H9 (cell line): ENCODE measurements at places on chromosomes 7 and 10.

DNA sequence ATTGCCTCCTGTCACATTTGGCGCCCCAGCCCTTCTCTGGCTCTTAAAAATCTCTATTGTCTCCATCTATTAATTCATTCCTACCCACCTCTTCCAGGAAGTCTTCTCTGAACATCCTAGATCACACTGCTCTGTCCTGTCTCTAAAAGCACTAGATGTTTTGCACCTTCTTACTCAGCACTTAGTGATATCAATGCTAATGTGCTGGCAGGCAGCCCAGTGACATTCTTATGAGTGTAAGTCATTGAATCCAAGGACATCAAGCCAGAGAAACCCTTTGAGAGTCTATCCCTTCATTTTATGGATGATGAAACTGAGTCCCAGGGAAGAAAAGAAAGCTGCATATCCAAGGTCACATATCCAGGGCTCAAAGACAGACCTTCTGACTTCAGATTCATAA, 48.3 kb upstream of the PAX2 start:
- H3K27ac ChIP-seq, result no peak overlapping the region
- DNase-seq, result no peak
- H3K4me1 ChIP-seq, result no peaks in the 10 kb centered on the region

DNA sequence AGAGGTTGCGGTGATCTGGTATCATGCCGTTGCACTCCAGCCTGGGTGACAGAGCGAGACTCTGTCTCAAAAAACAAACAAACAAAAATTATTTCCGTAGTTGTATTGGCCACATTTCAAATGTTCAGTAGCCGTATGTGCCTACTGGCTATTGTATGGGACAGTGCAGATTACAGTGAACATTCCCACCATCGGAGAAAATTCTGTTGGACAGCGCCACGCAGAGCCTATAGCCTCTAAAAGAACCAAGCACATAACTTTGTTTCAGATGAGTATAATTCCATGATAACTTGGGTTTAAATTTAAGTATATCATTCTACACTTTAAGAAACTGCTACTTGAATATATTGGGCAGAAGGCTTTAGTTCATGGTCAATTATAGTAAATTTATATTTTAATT, 5.4 kb downstream of the TMEM178B start:
- no peaks in the 10 kb centered on the region; the same call in 1 of the 2 replicates for H3K4me1 ChIP-seq
- DNase-seq, result no peak
- no peaks in the 10 kb centered on the region for H3K27me3 ChIP-seq
- H3K36me3 ChIP-seq, result no peaks in the 10 kb centered on the region
- no peak overlapping the region for H3K4me3 ChIP-seq

- H3K36me3 ChIP-seq, result peaks cover 10% of the 10 kb centered on the region
- no peak overlapping the region for H3K27ac ChIP-seq
- no peaks in the 10 kb centered on the region for H3K4me1 ChIP-seq
- DNase-seq, result no peak
- no peak overlapping the region for H3K4me3 ChIP-seq
Observed at GRCh38 chr10:9427209-9427608, 1372.7 kb downstream of the GATA3 start.

DNA sequence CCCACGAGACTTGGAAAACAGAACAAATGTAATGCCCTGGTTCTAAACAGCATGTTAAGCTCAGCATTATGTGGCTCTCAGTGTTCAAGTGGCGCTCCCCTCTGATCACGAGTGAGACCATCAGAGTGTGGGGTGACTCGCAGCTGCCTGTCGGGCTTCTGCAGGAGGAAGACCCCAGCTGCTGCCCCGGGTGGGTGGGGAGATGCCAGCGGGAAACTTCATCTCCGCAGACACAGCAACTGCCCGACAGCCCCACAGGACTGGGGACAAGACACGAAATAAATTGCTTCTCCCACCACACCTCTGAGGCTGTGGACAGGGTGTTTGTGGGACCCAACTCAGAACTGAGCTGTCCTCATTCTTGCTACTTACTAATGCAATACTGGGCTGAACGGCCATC, 126.3 kb upstream of the KIF5B start:
- DNase-seq, result no peak
- no peak overlapping the region for H3K4me3 ChIP-seq
- no peaks in the 10 kb centered on the region for H3K27me3 ChIP-seq
- H3K27ac ChIP-seq, result no peak overlapping the region
- H3K4me1 ChIP-seq, result no peaks in the 10 kb centered on the region

- H3K4me3 ChIP-seq, result no peak overlapping the region
- H3K4me1 ChIP-seq, result no peaks in the 10 kb centered on the region
- no peak overlapping the region for H3K27ac ChIP-seq
- H3K36me3 ChIP-seq, result no peaks in the 10 kb centered on the region; the same call in 1 of the 3 replicates
- DNase-seq, result no peak
Observed at GRCh38 chr7:111730476-111731300, 168.4 kb upstream of the IMMP2L start.

GRCh38 chr7:18292584-18292983, 203.0 kb upstream of the HDAC9 start:
- H3K36me3 ChIP-seq, result no peaks in the 10 kb centered on the region
- DNase-seq, result no peak
- H3K27me3 ChIP-seq, result no peaks in the 10 kb centered on the region

DNA sequence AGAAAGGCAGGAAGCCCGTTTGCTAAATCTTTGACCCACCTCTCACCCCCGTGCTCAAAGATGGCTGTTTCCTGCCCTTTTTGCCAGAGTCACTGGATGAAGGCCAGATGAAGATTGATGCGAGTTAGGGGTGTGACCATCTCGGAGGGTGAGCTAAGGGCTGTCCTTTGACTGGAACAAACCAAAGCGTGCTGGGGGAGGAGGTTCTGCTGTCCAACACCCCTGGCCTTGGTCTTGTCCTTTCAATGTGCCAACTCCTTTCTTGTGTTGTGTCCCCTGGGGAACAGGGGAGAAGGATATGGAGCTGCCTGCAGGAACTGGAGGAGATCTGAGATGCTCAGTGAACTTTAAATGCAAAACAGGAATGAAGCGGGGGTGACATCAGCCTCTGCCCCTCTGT, 90.3 kb upstream of the ADAM12 start:
- H3K36me3 ChIP-seq, result no peaks in the 10 kb centered on the region
- no peak overlapping the region for H3K4me3 ChIP-seq
- no peaks in the 10 kb centered on the region for H3K4me1 ChIP-seq
- H3K27ac ChIP-seq, result no peak overlapping the region
- no peaks in the 10 kb centered on the region for H3K27me3 ChIP-seq
- DNase-seq, result no peak

GRCh38 chr10:6082496-6083395, 6.1 kb upstream of the RBM17 start:
- no peak overlapping the region for H3K27ac ChIP-seq
- DNase-seq, result no peak
- H3K4me3 ChIP-seq, result no peak overlapping the region
- no peaks in the 10 kb centered on the region for H3K27me3 ChIP-seq

GRCh38 chr7:18580950-18581349, 85.4 kb downstream of the HDAC9 start:
- no peaks in the 10 kb centered on the region for H3K4me1 ChIP-seq
- no peak overlapping the region for H3K4me3 ChIP-seq
- H3K27ac ChIP-seq, result no peak overlapping the region
- no peaks in the 10 kb centered on the region for H3K36me3 ChIP-seq
- no peaks in the 10 kb centered on the region for H3K27me3 ChIP-seq

- H3K4me3 ChIP-seq, result peak overlapping the region; percentile 78
- no peaks in the 10 kb centered on the region for H3K36me3 ChIP-seq
- H3K27me3 ChIP-seq, result peaks cover 72% of the 10 kb centered on the region
- no peak overlapping the region for H3K27ac ChIP-seq
- H3K4me1 ChIP-seq, result no peaks in the 10 kb centered on the region; the same call in 1 of the 2 replicates
Observed at GRCh38 chr10:75400163-75400770, 1.3 kb downstream of the ZNF503 start.

GRCh38 chr10:27068217-27068891, 31.9 kb downstream of the ANKRD26 start:
- H3K36me3 ChIP-seq, result peaks cover 40% of the 10 kb centered on the region
- DNase-seq, result no peak
- H3K27ac ChIP-seq, result no peak overlapping the region
- no peak overlapping the region for H3K4me3 ChIP-seq
- H3K27me3 ChIP-seq, result no peaks in the 10 kb centered on the region

GRCh38 chr7:25149836-25150235, 24.8 kb upstream of the CYCS start:
- DNase-seq, result peak; percentile 78
- no peak overlapping the region for H3K4me3 ChIP-seq
- H3K27ac ChIP-seq, result no peak overlapping the region
- no peaks in the 10 kb centered on the region for H3K4me1 ChIP-seq

DNA sequence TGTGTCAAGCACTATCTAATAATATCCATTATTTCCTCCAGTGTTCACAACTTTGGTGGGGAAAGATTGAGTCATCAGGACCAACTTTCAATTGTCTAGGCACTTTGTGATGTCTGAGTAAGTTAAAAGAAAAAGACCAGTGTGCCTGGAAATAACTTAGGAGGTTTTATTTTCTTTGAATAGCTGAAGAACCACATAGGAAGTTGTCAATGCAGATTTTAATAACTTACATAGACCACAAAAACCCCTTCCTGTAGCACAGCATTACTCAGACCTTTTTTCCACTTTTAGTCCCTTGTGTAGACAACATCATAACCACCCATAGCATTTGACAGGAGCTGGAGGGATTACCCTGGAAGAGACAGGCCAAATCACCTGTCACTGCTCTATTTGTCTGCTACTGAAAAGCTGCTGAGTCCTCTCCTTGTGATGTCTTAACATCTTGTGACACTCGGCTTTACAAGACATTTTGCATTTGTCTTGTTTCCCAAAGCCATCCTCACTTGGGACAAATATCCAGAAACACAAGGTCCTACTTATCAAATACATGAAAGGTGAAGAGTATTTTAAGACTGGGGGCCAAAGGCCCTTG, 241.5 kb upstream of the PTER start:
- peaks cover 26% of the 10 kb centered on the region for H3K36me3 ChIP-seq
- peak overlapping the region; percentile 78 for H3K27ac ChIP-seq

DNA sequence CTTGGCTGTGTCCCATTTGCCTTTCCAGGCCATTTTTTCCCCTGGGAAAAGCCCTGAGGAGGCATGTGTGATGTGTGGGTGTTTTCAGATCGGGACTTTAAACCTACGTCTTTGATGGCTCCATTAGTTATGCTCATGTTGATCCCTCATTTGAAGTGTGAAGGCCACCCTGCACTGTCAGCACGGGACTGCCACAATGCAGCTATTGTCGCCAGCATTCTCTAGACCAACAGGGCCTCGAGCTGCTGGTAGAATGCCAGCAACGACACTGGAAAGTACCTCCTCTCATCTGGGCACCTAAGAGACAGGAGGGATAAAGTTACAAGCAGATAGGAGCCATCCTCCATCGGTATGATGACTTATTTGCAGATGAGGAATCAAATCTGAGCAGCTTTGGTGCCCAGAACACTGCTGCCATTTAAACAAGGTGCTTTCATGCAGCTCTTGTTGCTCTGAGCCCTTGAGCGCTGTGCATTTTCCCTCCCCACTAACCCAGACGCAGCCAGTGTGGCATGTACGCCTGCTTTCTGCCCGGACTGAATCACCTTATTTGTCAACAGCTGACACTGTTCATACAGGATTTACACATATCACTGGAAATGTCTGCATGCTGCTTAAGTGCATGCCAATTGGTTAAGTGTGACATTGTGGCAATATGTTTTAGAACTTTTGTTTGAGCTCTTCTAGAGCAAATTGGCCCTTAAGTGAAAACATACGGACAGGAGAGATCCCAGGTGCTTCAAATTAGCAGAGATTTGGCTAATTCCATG, 175.0 kb upstream of the PITRM1 start:
- H3K4me1 ChIP-seq, result no peaks in the 10 kb centered on the region
- DNase-seq, result no peak
- no peak overlapping the region for H3K27ac ChIP-seq
- no peaks in the 10 kb centered on the region for H3K36me3 ChIP-seq
- no peak overlapping the region for H3K4me3 ChIP-seq

GRCh38 chr10:49099046-49099445, 16.3 kb downstream of the VSTM4 start:
- H3K27me3 ChIP-seq, result no peaks in the 10 kb centered on the region
- no peak overlapping the region for H3K27ac ChIP-seq
- no peak for DNase-seq
- H3K4me3 ChIP-seq, result no peak overlapping the region
- H3K4me1 ChIP-seq, result no peaks in the 10 kb centered on the region

- no peaks in the 10 kb centered on the region for H3K27me3 ChIP-seq
- no peak overlapping the region for H3K27ac ChIP-seq
- no peaks in the 10 kb centered on the region for H3K36me3 ChIP-seq
- H3K4me1 ChIP-seq, result no peaks in the 10 kb centered on the region
Observed at GRCh38 chr10:43420369-43421200, 11.6 kb upstream of the HNRNPF start.

DNA sequence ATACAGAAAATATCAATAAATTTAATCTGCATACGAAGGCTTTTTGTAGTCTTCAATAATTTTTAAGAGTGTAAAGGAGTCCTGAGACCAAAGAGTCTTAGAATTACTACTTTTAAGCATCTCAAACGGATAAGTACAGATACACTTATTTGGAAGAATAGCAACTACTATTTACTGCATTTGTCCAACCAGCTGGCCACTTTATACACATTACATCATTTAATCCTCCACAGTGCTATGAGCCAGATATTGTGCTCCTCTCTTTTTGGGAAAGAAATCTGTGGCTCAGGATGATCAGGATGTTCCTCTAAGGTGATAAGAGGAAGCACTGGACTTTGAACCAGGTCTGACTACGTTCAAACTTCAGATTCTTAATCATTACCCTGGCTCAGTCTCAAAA, 588.6 kb upstream of the LRRTM3 start:
- H3K27ac ChIP-seq, result no peak overlapping the region
- no peaks in the 10 kb centered on the region for H3K27me3 ChIP-seq
- H3K4me1 ChIP-seq, result no peaks in the 10 kb centered on the region

GRCh38 chr7:41832941-41833340, 130.1 kb upstream of the INHBA start:
- no peak overlapping the region for H3K27ac ChIP-seq
- no peaks in the 10 kb centered on the region for H3K27me3 ChIP-seq
- H3K4me1 ChIP-seq, result peaks cover 2% of the 10 kb centered on the region
